NCI-H1105 (cell line): ENCODE measurements at places on chromosomes 11 and 22.

DNA sequence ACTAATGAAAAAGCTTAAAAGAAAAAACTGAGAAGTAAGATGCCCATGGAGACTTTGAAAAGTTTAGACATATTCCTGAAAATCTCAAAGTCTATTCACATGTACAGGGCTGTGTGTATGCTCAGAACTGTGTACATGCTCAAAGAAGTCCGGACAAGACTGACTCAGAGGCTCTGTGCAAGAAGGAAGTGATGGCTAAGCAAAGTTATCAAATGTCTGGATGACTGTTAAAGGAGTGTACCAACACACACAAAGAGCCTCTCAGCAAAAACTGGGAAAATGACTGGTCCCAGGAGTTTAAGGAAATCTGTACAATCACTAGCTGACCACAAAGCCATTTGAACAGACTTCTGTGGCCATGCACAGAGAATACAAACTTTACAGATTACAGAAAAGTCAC is 33.1 kb upstream of the ARHGAP32 start:
- no peak for DNase-seq

- peak; percentile 83 for DNase-seq
Observed at GRCh38 chr11:92224407-92225124, at the start of gene FAT3. Gene FAT3, plus strand, starts transcription at chr11:92224818. Its CDS starts 127,295 bp downstream, at chr11:92352113.

GRCh38 chr11:128399251-128400121 is 187.9 kb downstream of the ETS1 start:
- peak; percentile 24 for DNase-seq

DNA sequence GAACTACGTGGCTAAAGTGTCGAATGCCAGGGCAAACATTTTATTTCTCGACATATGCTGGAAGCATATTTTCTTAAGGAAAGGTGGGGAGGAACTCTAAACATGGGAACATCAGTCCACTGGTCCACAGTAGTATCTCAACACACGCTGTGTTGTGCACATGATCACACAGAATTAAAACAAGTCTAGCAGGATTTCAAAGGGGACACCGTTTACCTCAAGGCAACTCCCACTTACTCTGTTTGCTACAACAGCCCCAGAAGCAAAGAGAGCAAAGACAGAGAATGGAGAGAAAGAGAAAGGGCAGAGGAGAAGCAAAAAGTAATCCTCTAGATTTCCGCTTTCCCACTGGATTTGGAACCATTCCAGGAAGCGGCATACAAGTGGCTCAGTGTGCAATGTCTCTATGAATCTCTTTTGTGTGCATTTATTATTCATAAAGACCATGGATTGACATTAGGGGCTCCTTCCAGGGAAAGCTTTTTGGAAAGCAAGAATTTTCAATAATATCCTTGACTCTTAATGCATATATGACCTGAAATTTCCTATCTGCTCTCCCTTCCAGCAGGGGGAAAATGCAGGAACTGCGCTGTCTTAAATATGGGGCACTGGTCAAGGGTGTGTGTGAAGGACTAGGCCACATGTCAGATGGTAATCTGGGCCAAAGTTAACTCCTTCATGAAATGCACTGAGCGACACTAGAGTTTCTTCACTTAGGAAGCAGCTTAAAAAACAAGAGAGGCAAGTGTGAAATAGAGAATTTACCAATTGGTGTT is 34.8 kb upstream of the CCDC34 start:
- no peak for DNase-seq

DNA sequence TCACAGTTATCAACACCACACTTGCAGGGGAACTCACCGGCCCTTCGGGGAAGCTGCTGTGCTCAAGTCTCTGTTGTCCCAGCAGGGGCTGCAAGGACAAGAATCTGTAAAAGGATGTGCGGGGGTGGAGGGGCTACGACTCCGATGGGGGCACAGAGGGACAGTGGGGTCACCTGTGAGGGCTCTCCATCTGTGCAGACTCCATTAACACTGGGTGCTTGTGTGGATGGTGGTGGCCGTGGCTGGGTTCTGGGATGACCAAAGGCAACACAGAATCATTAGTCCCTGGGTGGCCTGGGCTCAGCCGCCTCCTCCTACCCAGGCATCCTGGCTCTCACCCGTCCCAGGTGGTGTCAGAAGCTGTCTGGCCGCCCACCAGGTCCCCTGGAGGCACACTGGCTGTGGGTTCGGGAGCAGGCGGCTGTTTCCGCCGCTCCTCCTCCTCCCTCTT is 10.2 kb upstream of the RBM4B start:
- no peak for DNase-seq
